ENCODE measurements at places on chromosomes 12 and 14.
A peak's percentile ranks its signal among the peaks of the same experiment; 100 is the strongest.

GRCh38 chr14:105192866-105193731, 12.0 kb upstream of the NUDT14 start:
- DNase-seq = peak; percentile 50
- H3K27ac ChIP-seq = no peak overlapping the region
- no peak overlapping the region for H3K4me3 ChIP-seq

DNA sequence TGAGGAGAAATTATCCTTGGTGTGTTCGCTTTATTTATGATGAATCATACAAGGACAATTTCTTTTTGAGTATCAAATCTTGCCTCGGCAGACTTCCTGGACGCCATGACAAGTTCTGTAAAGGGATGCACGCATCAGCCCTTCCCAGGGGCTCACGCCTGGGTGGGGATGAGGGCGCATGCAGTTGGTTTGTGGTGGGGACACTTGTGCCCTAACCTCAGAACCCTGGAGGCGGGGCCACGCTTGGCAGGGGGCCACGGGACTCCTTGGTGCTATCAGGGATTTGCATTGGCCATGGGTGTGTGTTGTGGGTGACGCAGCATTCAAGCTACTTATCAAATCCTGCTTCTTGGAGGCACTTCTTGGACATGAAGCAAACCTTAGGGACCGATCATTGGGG, 143.8 kb upstream of the RTL1 start:
- no peaks in the 10 kb centered on the region for H3K4me1 ChIP-seq
- no peak for DNase-seq
- H3K27ac ChIP-seq = no peak overlapping the region
- H3K4me3 ChIP-seq = no peak overlapping the region

DNA sequence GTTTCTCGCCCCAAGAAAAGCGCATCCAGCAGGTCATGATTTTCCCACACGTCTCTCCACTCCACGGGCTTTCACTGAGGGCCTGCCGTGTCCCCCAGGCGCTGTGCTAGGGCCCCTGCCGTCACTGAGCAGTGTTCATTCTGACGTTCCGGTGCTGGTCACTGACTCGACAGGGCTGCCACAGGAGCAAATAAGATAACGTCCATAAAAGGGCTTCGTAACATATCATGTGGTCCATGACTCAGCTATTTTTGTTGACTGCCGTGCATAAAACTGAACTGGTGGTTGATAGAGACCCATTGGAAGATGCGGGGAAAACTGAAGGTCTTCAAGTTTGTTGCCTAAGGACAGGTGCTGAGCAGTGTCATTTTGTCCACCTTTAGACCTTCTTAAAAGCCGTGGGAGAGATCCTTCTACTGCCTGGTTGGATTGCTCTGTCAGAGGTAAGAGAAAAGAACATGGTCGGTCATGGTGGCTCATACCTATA, 46.3 kb downstream of the ADGRD1 start:
- no peaks in the 10 kb centered on the region for H3K4me1 ChIP-seq
- H3K36me3 ChIP-seq = no peaks in the 10 kb centered on the region
- no peak overlapping the region for H3K4me3 ChIP-seq
- no peaks in the 10 kb centered on the region for H3K27me3 ChIP-seq

DNA sequence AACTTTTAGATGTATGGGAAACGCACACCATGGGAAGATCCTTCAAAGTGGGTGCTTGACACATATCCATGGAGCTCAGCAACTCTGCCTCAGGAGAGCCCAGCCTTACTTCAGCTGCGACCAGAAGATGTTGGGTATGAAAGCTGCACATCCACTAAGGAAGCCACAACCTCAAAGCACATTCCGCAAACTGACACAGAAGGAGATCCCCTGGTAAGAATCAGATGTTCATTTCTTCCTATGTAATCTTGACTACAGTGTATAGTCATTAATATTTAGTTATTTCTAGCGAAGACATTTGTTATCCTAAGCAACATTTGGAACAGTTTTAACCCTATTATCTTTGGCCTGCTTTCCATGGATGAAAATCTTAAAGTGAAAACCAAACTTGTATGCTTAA, 374.2 kb downstream of the NAV3 start:
- no peaks in the 10 kb centered on the region for H3K4me1 ChIP-seq
- H3K4me3 ChIP-seq = no peak overlapping the region
- H3K27ac ChIP-seq = no peak overlapping the region
- no peaks in the 10 kb centered on the region for H3K36me3 ChIP-seq

DNA sequence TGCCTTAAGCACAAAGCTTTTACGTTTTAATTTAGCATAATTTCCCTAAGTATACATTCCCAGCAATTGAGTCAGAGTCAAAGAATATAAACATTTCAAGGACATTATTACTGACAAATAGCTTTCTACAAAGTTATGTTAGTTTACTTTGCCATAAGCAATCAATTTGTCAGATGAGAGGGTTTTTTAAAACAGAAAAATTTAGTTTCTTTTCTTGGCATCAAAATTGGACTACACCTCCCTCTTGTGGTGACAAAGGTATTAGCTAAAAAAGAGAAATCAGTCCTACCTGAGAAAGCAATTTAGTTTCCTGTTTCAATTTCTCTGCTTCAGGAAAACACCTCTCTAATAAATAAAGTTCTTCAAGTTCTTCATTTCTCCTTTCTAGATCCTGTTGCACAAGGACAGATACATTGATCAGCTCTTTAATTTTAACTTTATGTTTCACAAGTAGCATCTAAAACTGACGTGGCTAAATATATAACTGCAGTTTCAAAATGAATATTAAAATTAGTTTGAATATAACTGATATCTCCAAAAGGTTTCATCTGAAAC, 39.9 kb downstream of the DNAI7 start:
- no peaks in the 10 kb centered on the region for H3K27me3 ChIP-seq
- no peaks in the 10 kb centered on the region for H3K36me3 ChIP-seq
- H3K27ac ChIP-seq = no peak overlapping the region
- peaks cover 8% of the 10 kb centered on the region for H3K4me1 ChIP-seq

DNA sequence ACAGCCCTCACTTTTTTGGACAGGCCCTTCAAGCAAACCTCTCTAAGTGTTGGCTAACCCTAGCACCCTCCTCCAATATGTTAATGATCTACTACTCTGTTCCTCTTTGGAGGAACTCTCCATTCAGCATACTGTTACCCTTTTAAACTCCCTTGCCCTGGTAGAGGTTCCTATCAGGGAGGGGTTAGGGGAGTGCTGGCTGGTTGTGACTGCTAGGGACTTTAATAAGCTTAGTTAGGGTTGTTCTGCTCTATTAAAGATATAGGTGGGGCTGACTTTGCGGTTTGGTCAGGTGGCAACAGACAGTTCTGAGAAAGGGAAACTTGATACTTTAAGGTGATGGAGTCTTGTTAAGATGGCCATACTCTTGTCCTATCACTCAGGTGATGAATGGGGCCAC, 301.5 kb upstream of the FBXO33 start:
- no peak overlapping the region for H3K4me3 ChIP-seq
- H3K4me1 ChIP-seq = no peaks in the 10 kb centered on the region
- no peak overlapping the region for H3K27ac ChIP-seq

DNA sequence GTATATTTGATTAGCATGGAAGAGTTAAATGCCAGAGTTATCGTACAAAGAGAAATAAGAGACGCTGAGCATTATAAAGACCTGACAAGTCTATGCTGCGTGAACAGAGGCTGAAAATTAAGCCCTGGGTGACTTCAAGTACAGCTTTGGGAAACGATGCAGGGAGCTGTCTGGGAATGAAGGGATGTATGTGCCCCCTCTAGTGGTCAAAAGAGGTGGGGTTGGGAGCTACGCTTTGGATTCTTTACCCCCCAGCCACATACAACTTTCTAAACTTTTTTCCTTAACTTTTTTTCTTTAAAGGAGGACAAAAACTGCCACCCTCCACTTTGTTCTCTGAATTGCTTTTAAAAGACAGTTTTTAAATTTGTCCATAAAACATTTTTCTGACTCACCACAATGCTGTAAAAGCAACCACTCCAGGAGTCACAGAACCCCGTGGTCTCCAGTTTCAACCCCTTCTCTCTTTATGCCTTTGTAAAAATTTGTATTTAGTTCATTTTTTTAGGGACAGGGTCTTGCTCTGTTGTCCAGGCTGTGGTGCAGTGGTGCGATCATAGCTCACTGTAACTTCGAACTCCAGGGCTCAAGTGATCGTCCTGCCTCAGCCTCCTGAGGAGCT, 59.4 kb downstream of the ZNF664 start:
- no peaks in the 10 kb centered on the region for H3K36me3 ChIP-seq
- H3K4me1 ChIP-seq = no peaks in the 10 kb centered on the region
- peaks cover 4% of the 10 kb centered on the region for H3K27me3 ChIP-seq
- H3K4me3 ChIP-seq = no peak overlapping the region

- no peak overlapping the region for H3K27ac ChIP-seq
- H3K4me3 ChIP-seq = no peak overlapping the region
- H3K36me3 ChIP-seq = peaks cover under 1% of the 10 kb centered on the region
- DNase-seq = no peak
These were observed 329.0 kb downstream of the ZFP36L1 start for GRCh38 chr14:68463705-68464374.

DNA sequence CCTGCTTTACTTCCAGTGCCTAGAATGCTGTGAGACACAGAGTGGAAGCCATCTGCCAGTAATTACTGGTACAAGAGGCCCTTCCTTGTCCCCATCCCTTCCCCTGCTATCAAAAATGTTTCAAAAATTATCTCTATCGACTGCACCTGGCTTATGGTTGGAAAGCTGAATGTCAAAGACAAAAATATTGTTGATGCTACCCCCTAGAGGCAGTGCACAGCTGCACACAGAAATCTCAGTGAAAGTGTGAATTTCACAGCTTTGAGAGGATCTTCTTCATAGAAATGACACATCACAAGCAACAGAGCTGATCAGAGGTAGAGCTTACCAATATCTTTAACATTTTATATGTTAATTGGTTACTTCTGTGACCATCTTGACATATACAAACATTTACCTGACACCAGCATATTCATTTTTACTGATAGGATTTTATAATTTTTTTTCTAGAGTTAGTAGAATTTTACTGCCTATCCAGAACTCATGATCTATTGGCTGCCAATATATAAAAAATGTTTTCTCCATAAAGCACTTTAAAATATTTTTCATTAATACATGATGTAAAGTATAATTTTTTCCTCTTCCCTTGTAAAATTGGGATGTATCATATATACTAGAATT, 138.0 kb downstream of the AACS start:
- no peaks in the 10 kb centered on the region for H3K4me1 ChIP-seq
- H3K27me3 ChIP-seq = peaks cover 28% of the 10 kb centered on the region
- DNase-seq = no peak
- H3K4me3 ChIP-seq = no peak overlapping the region
- H3K27ac ChIP-seq = no peak overlapping the region

DNA sequence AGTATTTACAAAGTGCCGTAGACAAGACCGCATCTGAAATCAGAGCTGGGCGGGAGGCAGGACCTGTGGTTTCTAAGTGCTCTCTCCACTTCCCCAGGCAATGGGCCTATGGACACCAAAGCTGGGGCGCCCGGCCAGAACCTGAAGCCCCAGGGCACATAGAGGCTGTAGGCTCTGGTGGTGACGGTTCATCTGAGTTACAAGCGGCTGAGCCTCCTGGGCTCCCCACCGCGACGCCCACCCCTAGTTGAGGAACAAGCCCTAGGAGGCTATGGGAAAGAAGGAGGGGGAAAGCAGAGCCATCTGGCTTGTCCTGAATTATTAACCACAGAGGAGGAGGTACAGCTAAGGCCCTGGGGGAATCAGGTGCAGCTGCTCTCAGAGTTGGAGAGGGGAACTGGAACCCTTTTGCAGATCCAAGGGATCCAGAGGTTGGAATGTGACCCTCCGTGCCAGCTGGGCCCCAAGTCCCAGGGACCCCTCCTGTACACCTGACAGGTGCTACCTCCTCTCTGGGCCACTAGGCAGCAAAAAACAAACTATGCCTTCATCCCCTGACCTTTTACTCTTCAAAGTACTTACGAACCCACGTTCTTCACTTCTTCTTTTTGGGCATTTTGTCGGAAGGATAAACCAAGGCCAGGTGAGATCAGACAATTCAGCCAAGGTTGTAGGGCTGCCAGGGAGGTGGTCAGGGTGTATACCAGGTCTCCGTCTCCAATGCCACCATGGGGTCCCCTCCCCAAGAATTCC, 77.2 kb downstream of the ARL6IP4 start:
- H3K4me3 ChIP-seq = no peak overlapping the region
- no peak overlapping the region for H3K27ac ChIP-seq
- H3K36me3 ChIP-seq = no peaks in the 10 kb centered on the region
- no peaks in the 10 kb centered on the region for H3K27me3 ChIP-seq
- H3K4me1 ChIP-seq = peaks cover 20% of the 10 kb centered on the region
- no peak for DNase-seq

DNA sequence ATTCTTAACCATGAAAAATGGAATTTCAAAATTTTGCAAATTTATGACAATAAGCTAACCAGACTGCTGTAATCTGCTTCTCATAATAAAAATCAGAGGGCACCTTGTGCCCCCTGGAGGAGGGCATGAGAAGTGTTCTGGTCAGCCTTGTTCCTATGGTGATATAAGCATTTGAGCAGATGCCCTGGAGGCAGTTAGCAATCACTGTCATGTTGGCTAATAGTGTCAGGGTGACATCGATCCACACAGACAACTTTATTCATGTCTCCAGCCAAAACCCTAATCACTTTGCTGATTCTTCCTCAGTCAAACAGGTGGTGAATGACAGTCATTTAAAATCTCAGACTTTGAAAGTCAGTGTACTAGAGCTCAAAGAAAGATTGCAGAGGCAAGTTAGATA, 943.0 kb downstream of the GALC start:
- DNase-seq = peak; percentile 2
- H3K4me3 ChIP-seq = no peak overlapping the region
- H3K36me3 ChIP-seq = no peaks in the 10 kb centered on the region
- H3K27ac ChIP-seq = no peak overlapping the region

GRCh38 chr12:53738406-53739213, 11.4 kb upstream of the CALCOCO1 start:
- peaks cover 45% of the 10 kb centered on the region for H3K27me3 ChIP-seq
- H3K36me3 ChIP-seq = no peaks in the 10 kb centered on the region
- H3K4me3 ChIP-seq = peak overlapping the region; percentile 56
- H3K4me1 ChIP-seq = peaks cover 15% of the 10 kb centered on the region
- no peak overlapping the region for H3K27ac ChIP-seq
- peak; percentile 41 for DNase-seq

DNA sequence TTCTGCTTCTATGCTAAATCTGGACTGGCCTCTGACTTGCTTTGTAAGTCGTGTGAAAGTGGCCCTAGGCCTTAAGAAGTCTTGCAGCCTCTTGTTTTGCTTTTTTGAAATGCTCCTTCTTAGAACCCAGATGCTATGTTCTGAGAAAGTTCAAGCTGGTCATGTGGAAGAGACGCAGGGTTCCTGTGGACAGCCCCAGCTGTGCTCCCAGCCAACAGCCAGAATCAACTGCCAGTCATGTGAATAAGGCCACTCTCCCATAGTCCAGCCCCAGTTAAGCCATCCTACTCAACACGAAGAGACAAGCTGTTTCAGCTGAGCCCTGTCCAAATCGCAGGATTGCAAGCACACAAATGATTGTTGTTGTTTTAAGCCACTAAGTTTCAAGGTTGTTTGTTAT, 37.3 kb upstream of the TBPL2 start:
- no peak overlapping the region for H3K27ac ChIP-seq
- no peaks in the 10 kb centered on the region for H3K36me3 ChIP-seq
- no peaks in the 10 kb centered on the region for H3K4me1 ChIP-seq
- no peak for DNase-seq
- no peak overlapping the region for H3K4me3 ChIP-seq

GRCh38 chr12:88556213-88556774, 24.0 kb downstream of the KITLG start:
- H3K27me3 ChIP-seq = no peaks in the 10 kb centered on the region
- no peak overlapping the region for H3K4me3 ChIP-seq
- no peak for DNase-seq

- no peak overlapping the region for H3K27ac ChIP-seq
- H3K4me1 ChIP-seq = peaks cover 5% of the 10 kb centered on the region
- H3K36me3 ChIP-seq = no peaks in the 10 kb centered on the region
- H3K27me3 ChIP-seq = peaks cover 28% of the 10 kb centered on the region
- DNase-seq = peak; percentile 68
These were observed 23.2 kb upstream of the ESRRB start for GRCh38 chr14:76352639-76353281.

GRCh38 chr14:76810953-76811400, 1.7 kb downstream of the ANGEL1 start:
- peak overlapping the region; percentile 88 for H3K4me3 ChIP-seq
- peaks cover 24% of the 10 kb centered on the region for H3K4me1 ChIP-seq
- no peaks in the 10 kb centered on the region for H3K27me3 ChIP-seq
- no peak for DNase-seq

All from activated naive CD8-positive, alpha-beta T cell treated with anti-CD3 and anti-CD28 coated beads for 36 hours (primary cell).